Right hindlimb (tissue), 1 donor: ENCODE measurements at places on chromosomes 2 and 18.

DNA sequence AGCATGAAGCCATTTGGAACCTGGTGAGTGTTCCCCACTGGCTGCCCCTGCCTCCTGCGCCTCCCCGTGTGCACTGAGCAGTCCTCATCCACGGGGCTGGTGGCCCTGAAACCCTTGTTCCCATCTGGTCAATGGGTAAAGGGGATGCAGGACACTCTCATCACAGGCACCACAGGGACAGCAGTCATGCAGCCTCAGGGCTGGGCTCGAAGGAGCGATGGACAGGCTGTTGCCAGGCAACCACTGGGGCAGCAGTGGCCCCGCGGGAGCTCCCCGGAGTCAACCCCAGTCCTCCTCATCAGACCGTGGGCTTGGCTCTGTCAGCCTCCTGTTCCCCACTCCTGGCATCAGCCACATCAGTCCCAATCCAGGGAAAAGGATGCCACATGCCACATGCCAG, 509.5 kb downstream of the EIPR1 start:
- no peak for DNase-seq

DNA sequence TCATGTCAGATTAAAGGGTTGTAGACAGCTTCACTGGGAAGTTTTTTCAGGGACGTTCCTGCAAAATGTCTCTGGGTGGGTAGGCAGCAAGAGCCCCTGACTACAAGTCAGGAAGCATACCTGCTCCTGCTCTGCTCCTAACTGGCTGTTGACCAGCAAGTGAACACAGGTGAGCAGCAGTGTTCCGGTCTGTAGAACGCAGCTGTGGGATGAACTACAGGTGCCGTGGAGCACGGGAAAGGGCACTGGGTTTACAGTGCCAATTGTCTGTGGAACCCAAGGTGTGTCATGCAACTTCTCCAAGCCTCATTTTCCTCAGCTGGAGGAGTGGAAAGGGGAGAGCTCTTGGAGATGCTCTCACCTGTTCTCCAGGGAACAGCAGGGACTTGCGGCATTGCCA, 6.6 kb downstream of the ASB18 start:
- no peak for DNase-seq

DNA sequence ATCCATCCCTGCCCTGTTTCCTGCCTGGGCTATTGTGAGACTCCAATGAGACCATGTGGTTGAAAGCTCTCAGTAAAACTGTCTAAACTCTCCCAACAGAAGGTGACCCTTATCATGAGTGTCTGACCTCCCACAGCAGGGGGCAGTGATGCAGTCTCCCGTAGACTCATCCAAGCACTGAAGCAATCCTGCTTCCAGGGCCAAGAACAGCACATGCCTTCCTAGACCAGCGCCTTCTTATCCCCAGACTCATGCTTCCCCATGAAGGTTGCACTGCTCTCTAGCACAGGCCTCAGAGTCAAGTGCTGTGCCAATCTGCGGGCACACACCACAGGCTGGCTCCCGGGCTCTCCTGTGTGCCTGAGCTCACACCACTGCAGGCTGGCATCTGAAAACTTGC, 112.3 kb downstream of the TNS1 start:
- peak; percentile 36 for DNase-seq

- no peak for DNase-seq
Observed at GRCh38 chr2:45596761-45597160, 14.3 kb downstream of the SRBD1 start.

- DNase-seq = no peak
Observed at GRCh38 chr2:241188361-241189092, at the start of gene ANO7. TSS of gene ANO7 (plus strand) at chr2:241188677. CDS start at chr2:241190064, 1,387 bp downstream.

DNA sequence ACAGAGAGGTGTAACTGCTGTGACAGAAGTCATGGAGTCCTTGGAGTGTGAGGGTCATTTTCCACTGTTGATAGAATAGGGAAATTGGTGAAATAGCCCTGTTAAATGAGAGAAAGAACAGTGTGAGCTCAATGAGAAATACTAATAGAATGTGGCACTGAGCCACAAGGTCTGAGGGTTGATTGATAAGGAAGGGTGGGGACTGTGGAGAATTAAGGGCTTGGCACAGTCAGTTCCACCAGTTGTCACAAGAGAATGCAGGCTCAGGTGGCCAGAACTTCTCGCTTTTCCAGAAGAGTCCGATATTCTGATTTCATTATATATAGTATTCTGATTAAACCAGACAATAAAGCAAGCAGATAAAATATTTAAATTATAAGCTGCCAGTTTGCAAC, 9.1 kb upstream of the IL1RN start:
- DNase-seq = no peak

GRCh38 chr18:60889442-60889841, 443.8 kb upstream of the CDH20 start:
- DNase-seq = no peak

DNA sequence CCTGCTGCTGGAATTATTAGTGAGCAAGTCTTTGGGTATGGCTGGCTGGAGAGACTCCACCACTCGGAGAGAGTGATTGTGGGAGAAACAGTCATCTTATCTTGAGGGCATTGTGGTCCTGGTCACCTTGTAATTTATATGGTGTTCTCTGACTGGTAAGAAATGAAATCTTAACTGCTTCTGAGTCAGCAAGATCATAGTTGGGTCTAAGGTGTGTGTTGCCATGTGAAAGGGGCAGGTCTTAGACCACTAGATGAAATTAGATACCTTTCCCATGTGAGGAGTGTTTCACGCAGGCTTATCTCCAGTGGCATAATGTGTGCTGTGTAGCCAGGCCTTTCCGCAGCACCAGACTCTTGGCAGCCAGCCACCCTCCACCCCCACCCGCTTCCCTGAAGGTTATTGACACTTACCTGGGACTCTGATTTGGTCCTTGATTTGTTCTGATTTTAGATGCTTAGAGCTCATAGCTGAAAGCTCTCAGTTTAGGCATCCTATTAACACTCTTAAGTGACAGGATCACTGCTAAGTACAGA, 7.7 kb downstream of the MAPRE3 start:
- no peak for DNase-seq

- DNase-seq = no peak
Observed at GRCh38 chr2:137250401-137250800, 485.1 kb downstream of the THSD7B start.

- peak; percentile 57 for DNase-seq
Observed at GRCh38 chr18:46497129-46497528, 159.9 kb downstream of the LOXHD1 start.

- no peak for DNase-seq
Observed at GRCh38 chr18:29077344-29077743, 900.4 kb upstream of the CDH2 start.

- DNase-seq = no peak
Observed at GRCh38 chr2:206211657-206212255, 52.1 kb downstream of the EEF1B2 start.

- no peak for DNase-seq
Observed at GRCh38 chr18:51072586-51073313, 42.7 kb downstream of the SMAD4 start.

GRCh38 chr18:62848946-62849345, 133.6 kb downstream of the PHLPP1 start:
- no peak for DNase-seq

- DNase-seq = no peak
Observed at GRCh38 chr2:3727397-3728045, 24.1 kb downstream of the DCDC2C start.

GRCh38 chr2:139721411-139721995, 941.3 kb upstream of the NXPH2 start:
- DNase-seq = no peak
